Left hindlimb (tissue), 1 donor: ENCODE measurements at places on chromosomes 11 and 22.

- DNase-seq = peak; percentile 94
Measured at GRCh38 chr11:75583718-75584658, 21.9 kb downstream of the SERPINH1 start.

- no peak for DNase-seq
Measured at GRCh38 chr11:64339754-64340408, at the start of gene CCDC88B. CCDC88B (plus strand) TSS chr11:64340204; CDS start chr11:64340267, 63 bp downstream.

DNA sequence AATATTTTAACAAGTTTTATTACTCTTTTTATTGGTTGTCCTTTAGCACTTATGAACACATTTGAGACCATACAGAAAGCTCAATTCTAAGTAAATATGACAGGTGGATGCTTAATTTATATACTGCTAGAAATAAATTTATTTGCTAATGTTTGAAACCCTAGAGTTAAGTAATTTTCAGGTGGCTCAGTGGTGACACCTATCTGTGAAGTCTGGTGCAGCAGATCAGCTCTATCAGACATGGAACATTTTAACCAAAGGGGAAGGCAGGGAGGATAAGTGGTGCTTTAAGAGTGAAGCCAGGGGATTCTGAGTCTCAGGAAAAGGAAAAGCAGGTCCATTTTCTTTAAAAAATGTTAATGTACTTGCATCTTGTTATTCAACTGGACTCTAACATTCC is 175.8 kb downstream of the DSCAML1 start:
- no peak for DNase-seq

DNA sequence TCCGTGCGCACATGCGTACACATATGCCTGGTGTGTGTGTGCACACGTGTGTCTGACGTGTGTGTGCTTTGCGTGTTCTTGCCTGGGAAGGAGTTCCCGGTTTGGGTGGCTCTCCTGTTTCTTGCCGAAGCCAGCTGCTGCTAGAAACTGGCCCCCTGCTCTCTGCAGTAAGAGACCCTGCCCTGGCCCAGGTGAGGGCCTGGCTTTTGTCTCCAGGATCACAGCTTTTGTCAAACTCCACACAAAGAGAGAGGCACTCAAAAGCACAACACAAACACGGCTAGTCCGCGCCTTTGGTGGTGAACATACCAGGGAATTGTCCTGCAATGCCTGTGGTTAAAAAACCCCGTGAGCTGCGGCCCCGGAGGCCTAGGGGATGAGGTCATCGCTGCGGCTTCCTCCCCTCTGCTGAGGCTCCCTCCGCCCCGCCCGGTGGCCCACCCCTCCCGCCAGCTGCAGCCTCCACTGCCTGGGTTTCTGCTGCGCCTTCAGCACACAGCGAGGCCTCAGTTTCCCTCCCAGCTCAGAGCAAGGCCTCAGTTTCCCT is 88.9 kb downstream of the KCNQ1 start:
- DNase-seq = peak; percentile 89

DNA sequence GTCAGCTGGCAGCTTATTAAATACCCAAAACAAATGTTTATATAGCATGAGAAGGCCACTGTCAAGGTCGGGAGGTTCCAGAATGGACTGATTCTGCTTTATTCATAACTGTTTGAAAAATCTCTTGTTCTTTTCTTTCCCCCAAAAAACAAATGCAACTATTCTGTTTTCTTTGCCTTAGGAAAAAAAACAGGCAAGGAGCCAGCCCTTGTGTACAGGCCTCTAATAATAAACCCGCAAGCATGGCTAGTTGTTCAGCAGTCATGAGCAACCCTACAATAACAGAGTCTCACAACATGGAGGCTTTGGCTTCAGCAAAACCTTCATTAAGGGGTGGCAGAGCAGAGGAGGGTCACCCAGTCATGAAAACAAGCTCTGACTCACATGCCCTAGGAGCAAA is 191.7 kb downstream of the KIRREL3 start:
- DNase-seq = no peak
